ENCODE measurements at places on chromosomes 5 and 9.
A peak's percentile ranks its signal among the peaks of the same experiment; 100 is the strongest.

GRCh38 chr9:1454616-1455347, 404.6 kb downstream of the DMRT2 start:
- DNase-seq: no peak

GRCh38 chr5:36217988-36218387, 23.7 kb downstream of the NADK2 start:
- DNase-seq: no peak

- peak; percentile 51 for DNase-seq
Observed at GRCh38 chr9:89522261-89522958, 24.5 kb upstream of the SEMA4D start.

- DNase-seq: no peak
Observed at GRCh38 chr5:56850423-56850822, 35.1 kb downstream of the MAP3K1 start.

GRCh38 chr5:146254223-146254622, 50.8 kb downstream of the RBM27 start:
- DNase-seq: no peak

GRCh38 chr5:86354664-86355063, 263.1 kb upstream of the COX7C start:
- DNase-seq: no peak

GRCh38 chr5:139445325-139446170, 6.2 kb upstream of the DNAJC18 start:
- DNase-seq: no peak
